ENCODE measurements at places on chromosomes 5 and 9. TPM values are rescaled to one million over a fixed set of nuclear protein-coding genes. Genes with fewer than 3 reads are reported as not detected.

GRCh38 chr5:154542581-154542980 lies 64.6 kb upstream of the HAND1 start:
- DNase-seq, result no peak
- no peak overlapping the region for H3K4me3 ChIP-seq
- peaks cover 33% of the 10 kb centered on the region for H3K27me3 ChIP-seq
- no peak overlapping the region for H3K27ac ChIP-seq
- peaks cover 8% of the 10 kb centered on the region for H3K4me1 ChIP-seq

DNA sequence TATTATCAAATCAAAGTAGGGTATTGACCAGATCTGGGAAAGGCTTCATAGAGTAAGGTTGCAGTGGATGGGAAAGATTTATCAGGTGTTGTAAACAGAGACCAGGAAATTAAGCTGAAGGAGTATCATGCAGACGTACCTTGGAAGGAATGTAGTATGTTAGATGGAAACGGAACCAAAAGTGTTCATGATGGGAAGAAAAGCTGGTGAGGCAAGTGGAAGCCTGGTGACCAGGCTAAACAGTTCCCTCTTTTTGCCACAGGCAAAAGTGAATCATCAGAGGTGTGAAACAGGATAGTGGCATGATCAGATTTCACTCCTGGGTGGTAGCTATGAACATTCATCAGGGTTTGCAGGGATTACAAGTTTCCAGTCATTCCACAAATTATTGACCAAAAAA lies 780.1 kb upstream of the DMAC1 start:
- no peaks in the 10 kb centered on the region for H3K27me3 ChIP-seq
- no peaks in the 10 kb centered on the region for H3K36me3 ChIP-seq
- DNase-seq, result no peak

DNA sequence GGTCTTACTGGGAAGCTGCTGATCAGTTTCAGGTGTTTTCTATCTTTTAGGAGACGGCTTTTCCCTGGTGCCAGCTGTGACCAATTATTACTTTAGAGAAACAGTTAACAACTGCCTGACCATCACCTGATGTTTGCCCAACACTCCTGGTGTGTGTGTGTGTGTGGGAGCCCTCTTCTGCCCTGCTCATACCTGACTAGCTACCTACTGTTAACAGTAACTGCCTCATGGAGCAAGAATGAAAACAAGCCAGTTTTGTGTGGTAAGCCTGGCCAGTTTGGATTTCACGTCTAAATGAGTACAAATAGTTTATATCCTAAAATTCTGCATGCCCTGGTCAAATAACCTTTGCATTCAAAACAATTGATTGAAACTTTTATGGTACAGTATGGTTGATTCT lies 46.1 kb upstream of the RIOK2 start:
- DNase-seq, result no peak
- peaks cover 41% of the 10 kb centered on the region for H3K4me1 ChIP-seq
- no peaks in the 10 kb centered on the region for H3K36me3 ChIP-seq
- H3K27ac ChIP-seq, result no peak overlapping the region

DNA sequence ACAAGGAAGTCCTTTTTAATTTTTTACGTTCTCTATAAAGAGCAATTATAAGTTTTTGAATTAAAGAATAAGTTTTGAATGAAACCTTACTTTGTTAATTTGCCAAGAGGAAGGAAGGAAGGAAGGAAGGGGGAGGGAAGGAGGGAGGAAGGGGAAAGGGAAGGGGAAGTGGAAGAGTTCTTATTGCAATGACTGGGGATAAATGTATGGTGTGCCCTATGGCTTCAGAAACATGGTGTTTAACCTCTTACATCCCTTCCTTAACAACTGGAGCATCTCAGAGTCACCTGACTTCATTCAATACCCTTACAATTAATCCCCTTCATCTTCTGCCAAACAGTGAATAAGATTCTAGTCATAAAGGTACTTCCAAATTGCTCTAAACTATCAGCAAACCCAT lies 16.0 kb downstream of the CEMIP2 start:
- peaks cover 77% of the 10 kb centered on the region for H3K4me1 ChIP-seq

The ZNG1A gene
- 23.1 TPM for total RNA-seq

The CTNND2 gene
- total RNA-seq, result not detected

Measured in HFFc6 (cell line).